ENCODE measurements at places on chromosomes 3 and 15.

DNA sequence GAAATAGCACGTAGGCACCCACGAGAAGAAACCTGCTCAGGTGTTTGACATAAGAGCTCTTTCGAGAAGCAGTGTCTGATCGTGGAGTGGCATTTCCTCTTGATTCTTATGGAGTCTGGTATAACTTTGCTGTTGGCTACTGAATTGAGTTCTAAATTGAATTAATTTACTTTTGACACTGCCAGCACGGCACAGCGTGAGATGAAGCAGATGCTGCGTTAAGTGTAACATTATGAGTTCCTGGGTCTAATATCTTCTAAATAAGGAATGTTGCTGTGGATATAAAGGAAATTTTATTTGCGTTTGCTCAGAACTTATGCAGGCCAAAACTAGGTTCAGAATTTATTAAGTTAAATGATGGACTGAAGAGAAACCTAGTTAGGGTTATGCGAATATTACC is 919.9 kb downstream of the TUSC7 start:
- DNase-seq = no peak

- no peak for DNase-seq
Observed at GRCh38 chr3:157785102-157785826, 282.0 kb upstream of the VEPH1 start.

DNA sequence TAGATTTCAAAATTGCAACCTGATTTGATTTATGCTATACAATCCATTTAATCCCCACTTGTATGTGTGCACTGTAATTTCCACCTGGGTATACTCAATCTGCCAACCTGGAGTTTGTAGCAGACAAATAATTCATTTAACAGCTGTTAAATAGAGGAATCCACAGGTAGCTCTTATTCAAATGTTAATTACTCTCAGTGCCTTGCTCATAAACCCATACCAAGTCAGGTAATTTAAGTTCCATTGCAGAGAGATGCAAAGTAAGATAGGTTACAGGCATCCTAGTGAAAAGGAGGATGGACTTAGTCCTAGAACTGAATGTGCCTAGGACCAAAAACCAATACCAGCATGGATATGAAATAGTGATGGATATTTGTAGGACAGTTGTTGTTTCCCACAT is 674.2 kb downstream of the TBL1XR1 start:
- no peak for DNase-seq

DNA sequence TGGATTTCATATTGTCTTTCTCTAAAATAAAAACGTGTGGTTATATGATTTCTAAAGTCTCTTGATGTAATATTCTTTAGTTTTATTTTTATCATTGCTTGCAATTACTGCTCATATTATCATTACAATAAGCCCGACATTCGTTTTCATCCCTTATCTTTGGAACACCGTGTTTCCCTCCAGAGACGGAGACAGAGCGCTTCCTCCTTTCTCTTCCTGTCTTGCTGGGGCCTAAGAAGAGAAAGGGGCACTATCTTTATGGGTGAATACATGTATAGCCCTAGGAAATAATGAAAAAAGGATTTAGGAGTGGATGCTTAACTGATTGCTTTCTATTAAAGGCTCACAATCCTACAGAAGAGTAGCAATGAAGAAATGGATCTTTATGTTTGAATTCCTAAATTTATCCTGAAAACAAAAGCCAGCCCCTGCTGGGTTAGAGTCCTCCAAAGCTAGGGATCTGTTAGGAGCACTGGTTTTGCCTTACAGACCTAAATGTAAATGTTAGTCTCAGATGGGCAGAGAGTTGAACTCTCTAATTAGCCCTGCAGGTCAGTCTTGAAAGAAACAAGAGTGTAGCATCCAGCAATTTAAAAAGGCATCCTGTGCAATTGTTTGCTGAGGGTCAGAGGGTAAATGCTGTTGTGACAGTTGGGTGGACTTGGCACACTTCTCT is 145.1 kb downstream of the TP63 start:
- DNase-seq = no peak

GRCh38 chr3:59553076-59553475 is 503.3 kb upstream of the CFAP20DC start:
- no peak for DNase-seq

- no peak for DNase-seq
Observed at GRCh38 chr3:160678292-160678842, 1.4 kb downstream of the ARL14 start.
